ENCODE measurements at places on chromosomes 13 and 19.

DNA sequence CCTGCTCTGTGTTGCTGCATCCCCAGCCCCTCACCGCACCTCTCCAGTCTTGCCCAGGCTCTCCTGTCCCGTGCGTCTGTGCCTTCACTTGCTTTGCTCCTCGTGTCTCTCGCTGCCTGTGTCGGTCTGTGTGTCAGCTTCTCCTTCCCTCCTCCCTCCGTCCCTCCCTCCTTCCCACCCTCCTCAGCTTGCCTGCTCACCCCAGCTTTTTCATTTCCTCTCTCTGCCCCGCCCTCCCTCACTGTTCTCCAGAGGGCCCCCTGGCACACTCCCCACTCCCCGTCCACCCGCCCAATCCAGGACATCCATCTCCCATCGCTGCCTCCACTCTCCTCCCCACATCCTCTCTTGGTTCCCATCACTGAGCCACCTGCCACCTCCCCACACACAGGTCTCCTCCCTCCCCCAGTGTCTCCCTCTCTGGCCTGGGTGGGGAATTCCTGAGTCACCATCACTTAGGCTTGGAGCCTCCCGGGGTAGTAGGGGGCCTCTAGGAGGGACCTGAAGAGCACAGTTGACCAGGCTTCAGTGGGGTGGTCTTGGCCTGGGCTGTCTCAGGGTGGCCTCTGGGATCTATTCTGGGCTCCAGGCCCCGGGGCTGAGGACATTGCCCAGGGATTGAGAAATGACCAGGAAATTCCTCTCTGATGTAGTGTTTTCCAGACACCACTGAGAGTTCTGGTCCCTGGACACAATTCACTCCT lies at the start of gene PTGIR:
TSS of gene PTGIR (minus strand) at position 132 of the 704 bp plus-strand sequence. CDS start 864 bp downstream, outside the sequence.
- no peak for DNase-seq

GRCh38 chr13:110616103-110617101 lies 1.1 kb downstream of the NAXD start:
- DNase-seq = peak; percentile 54

GRCh38 chr13:21675095-21675991 lies 4.5 kb downstream of the FGF9 start:
- DNase-seq = peak; percentile 69

DNA sequence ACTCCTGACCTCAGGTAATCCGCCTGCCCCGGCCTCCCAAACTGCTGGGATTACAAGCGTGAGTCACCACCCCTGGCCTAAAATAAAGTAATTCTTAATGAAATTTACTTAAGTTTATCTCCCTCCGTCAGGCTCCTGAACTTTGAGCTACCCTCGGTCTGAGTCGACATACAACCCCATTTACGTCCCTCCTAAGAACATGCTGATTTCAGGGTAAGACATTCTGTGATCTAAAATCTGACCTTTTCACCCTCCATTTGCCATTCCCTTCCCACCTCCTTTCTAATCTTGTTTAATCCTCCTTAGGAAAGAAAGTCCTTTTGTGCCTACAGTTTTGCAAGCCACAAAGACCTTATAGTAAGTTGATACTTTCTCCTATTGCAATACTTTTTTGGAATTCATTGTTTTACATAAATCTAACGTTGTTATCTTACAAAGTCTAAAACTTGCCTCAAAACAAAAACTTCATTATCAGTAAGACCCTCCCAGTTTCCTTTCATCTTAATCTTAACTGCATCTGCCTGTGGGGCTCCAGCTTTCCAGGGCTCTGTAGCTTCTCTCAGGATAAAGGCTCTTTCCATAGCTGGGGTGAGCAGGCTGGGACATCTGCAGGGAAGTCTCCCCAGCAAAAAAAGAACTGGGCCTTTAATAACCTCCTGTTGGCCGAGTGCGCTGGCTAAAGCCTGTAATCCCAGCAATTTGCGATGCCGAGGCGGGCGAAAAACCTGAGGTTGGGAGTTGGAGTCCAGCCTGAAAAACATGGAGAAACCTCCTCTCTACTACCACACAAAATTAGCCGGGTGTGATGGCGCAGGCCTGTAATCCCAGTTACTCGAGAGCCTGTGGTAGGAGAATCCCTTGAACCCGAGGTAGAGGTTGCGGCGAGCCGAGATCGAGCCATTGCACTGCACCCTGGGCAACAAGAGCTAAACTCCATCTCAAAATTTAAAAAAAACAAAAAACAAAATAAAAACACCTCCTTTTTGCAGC lies 143.1 kb downstream of the ZNF737 start:
- no peak for DNase-seq

- DNase-seq = no peak
These were observed 139.8 kb upstream of the SOX1 start for GRCh38 chr13:111927181-111927540.

- no peak for DNase-seq
These were observed 714.7 kb upstream of the PCDH20 start for GRCh38 chr13:62130062-62130970.

DNA sequence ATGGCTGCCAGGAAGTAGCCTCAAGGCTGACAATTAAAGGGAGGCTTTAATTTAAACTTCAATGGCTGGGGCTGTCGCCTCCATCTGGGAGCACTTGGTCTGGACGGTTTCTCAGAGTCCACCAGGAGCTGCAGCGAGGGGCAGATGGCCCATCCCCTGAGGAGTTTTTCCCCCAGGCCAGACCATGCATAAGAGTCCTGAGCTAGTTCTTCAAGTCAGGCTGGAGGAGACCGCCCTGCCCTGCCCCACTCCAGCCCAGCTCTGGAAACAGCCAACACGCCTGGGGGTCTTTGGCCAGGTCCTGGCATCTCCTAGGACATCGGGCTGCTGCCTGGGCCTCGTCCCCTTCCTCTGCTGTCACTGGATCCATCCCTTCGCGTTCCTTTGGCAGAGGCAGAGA lies 5.3 kb upstream of the ACTN4 start:
- DNase-seq = no peak

DNA sequence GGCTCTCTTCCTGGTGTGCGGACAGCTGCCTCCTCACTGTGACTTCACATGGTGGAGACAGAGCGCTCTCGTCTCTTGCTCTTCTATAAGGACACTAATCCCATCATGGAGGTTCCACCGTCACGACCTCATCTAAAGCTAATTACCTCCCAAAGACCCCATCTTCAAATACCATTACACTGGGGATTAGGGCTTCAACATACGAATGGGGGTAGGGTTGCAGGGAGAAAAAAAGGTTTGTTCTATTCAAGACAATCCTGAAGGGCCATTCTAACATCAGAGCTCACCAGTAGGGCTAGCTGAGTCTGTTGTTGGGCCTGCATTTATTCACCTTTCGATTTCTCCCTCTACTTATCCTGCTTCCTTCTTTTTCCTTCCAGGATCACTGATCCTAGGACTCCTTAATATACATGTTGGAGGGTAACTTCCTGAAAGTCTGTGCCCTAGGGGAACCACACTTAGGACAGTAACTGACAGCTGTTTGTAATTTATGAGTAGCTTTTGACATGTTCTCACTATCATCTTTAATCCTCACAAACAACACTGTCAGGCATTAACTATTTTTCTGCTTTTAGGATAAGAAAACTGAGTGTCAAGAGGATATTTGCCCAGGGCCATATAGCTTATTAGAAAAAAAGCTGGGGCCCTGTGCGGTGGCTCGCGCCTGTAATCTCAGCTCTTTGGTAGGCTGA lies 18.8 kb upstream of the GTF2F2 start:
- no peak for DNase-seq

- peak; percentile 57 for DNase-seq
These were observed at the start of gene UBE2M for GRCh38 chr19:58558066-58558622. Gene UBE2M (minus strand): TSS chr19:58558611. CDS start chr19:58558381, 230 bp downstream.

GRCh38 chr13:30753030-30753616 lies 17.8 kb downstream of the ALOX5AP start:
- DNase-seq = no peak

DNA sequence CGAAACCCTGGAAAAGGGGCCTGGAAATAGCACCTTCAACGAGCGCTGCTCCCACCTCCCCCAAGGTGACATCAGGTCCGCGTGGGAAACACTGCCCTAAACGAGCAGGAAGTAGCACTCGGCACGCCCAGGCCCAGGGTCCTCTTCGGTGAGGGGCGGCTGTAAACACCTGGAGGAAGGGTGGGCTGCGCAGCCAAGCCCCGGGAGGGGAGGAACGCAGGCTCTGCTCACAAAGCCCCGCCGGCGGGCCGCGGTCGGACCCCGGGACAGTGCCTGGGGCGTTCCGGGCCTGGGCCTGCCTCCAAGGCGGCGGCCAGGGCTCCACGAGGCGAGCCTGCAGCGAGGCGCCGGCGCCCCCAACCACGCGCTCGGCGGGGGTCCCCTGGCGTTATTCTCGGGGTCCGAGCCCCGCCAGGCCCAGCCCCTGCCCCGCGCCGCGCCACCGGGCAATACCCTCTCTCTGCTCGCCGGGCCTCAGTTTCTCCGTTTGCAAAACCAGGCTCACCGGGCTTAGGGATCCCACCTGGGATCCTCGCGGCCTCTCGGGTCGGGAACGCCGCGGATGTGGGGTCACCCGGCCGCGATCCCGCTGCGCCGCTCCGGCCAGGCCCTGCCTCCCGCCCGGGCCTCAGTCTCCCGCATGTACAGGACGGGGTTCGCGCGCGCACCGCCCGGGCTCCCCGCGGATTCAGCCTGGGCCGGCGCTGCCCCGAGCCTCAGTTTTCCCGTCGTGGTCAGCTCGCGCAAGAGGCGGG lies 630 bp downstream of the RNF126 start:
- DNase-seq = peak; percentile 82

DNA sequence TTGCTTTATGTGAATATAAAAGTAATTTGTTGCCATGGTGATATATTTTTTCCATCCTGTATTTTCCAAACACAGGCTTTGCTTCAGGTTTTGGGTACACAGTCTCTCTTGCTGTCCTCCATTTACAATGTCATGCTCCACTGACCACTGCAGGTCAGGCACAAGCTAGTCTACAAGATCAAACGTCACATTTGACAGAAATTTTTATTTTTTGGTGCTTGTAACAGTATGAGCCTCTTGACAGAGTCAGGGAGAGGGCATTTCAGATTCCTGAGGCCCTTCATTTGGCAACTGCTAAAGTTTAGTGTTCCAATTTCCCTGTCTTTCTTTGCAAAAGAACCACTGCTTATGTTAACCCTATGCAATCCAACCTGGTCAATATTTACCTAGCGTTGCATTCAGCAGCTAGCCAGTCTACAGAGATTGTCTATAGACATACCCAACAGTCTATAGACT lies 175.0 kb downstream of the RFC3 start:
- DNase-seq = peak; percentile 57

DNA sequence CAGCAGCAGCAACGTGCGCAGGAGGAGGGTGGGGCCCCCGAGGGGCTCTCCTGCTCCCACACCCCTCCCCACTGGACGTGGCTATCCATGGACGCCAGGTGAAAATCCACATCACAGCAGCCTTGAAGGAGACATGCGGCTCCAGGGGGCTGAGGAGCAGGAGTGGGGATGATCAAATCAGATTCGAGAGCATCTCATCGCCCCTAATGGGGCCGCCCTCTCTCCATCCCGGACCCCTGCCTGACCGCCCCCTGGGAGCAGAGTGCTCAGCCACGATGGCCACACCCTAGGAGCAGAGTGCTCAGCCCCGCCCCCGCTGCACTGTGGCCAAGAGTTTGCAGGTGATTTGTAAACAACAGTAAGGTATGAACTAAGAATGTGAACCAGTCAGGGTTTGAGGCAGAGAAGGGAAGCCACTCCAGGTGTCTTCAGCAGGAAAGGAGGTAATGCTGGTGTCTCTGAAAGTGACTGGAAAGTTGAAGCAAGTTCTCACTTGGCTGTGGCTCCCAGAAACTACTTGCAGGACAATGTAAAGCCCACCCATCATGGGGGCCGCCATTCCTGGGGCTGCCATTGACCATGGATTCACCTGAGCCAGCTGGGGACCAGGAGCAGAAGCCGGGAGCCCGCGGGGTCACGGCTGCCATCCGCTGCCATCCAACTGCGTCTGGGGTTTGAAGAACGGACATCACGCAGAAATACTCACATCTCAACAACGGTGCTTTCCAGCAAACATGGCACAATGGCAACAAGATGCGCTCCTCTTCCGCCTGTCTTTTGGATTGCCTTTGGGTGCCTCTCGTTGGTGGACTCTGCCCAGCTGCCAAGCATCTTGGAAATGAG lies 71.8 kb downstream of the SPACA7 start:
- DNase-seq = no peak

GRCh38 chr13:63088226-63088625 lies 1672.6 kb upstream of the PCDH20 start:
- no peak for DNase-seq

DNA sequence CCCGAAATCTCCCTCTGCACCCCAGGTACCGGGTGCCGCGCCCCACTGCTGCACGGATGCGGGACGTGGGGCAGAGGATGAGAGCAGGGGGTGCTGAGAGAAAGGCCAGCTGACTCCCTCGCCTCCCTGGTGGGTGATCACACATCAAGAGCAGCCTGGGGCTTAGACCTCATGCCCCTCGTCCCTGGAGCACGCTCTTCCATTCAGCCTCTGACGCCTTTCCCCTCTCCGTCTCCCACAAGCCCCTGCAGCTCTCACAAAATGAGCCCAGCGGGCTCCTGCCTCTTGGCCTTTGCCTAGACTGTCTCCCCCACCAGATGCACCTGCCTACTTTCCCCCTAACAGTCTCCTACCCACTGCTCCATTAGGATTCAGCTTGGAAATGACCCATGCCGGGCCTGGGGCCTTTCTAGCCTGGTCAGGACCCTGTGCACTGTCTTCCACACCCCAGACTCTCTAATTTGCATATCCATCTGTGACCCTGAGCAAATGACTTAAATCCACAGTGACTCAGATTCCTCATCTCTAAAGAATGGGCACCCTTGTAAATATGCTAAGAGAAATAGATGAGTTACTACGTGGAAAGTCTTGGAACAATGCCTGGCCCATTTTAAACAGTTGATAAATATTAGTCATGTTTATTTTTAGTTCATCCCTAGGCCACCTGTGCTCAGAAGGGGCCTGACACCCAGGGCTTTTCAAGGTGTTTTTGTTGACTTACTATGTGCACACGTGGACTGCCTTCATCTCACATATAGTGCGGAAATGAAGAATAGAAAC lies 582 bp upstream of the PTPRH start:
- DNase-seq = no peak

GRCh38 chr19:695352-695949 lies at the start of gene PRSS57:
Gene PRSS57 (minus strand): TSS chr19:695452. CDS start chr19:695430, 22 bp downstream.
- DNase-seq = no peak

- peak; percentile 97 for DNase-seq
These were observed 2.3 kb upstream of the EML2 start for GRCh38 chr19:45641274-45642105.

DNA sequence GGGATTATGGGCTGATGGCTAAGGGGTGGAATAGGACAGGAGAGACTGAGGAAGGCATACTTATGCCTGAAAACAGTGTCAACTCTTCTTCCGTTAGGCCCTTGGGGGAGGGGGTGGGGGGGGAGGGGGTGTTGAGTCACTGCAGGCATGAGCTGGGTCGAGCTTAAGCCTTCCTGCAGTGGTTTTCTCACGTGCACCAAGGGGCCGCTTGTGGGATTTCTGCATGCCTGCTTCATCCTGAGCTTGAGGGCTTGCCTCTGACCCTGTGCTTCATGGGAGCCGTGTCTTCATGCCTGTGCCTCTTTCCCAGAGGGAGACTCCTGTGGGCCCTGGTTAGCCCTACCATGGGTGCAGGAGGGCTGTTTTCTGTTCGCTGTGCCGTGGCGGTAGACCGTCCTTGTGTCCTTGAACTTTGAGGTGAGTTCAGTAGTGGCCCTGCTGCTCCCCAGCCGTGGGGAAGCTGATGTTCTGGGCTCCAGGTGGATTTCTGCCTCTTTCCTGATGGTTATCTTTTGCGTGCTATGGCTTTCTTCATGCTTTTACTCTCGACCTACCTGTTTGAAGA lies 186.1 kb downstream of the PCCA start:
- DNase-seq = no peak
